ENCODE measurements at places on chromosomes 12 and 14.

DNA sequence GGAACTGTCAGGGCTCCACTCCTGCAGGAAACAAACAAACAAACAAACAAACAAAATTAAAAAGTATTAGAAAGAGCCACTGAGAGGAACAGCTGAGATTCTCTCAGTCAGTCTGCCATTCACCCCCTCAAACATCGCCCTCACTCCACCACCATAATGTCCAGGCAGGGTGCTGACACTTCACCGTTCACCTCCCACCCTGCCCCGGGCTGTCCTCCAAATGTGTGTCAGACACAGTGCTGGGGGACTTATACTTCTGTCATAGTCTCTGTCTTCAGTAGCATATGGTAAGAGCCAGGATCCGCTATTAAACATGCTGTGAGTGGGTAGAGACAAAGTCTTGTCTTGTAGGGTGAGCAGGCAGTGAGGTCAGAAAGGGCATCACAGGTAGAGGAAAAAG lies 28.3 kb downstream of the KRT18 start:
- no peak for DNase-seq

DNA sequence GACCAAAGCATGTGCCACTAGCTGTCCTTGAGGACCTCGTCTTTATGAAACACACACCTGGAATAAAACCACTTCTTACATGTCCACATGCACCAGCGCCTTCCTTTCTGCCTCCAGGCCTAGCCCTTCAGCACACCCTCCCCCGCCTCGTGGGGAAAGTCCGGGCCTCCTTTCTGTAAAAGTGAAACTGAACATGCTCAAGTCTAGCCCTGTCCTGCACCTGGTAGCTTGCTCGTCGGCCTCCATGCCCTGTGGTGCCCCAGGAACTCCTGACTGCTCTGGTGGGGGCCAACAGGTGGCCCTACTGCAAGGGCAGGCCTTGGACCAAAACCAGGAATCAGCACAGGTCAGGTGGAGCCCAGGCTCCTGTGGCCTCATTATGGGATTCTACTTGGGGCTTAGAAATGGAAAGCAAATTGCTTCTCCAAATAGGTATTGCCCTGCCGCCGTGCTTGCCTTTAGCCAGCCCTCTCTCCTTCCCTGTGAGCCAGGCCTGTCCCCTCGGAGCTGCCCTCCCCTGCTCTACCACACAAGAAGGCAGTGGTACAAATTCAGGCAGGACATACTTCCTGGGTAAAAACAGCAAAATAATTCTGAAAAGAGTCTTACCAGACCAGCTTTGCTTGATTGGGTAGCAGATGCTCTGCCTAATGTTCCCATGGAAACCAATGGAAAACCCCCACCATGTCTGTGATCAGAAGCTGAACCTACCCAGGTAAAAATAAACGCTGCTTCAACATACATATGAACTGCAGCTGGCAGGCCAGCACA lies 43.5 kb downstream of the ERH start:
- no peak for DNase-seq

GRCh38 chr12:92234533-92234932 lies 88.9 kb upstream of the BTG1 start:
- DNase-seq, result no peak

GRCh38 chr12:32947206-32948067 lies 50.9 kb upstream of the PKP2 start:
- DNase-seq, result no peak

DNA sequence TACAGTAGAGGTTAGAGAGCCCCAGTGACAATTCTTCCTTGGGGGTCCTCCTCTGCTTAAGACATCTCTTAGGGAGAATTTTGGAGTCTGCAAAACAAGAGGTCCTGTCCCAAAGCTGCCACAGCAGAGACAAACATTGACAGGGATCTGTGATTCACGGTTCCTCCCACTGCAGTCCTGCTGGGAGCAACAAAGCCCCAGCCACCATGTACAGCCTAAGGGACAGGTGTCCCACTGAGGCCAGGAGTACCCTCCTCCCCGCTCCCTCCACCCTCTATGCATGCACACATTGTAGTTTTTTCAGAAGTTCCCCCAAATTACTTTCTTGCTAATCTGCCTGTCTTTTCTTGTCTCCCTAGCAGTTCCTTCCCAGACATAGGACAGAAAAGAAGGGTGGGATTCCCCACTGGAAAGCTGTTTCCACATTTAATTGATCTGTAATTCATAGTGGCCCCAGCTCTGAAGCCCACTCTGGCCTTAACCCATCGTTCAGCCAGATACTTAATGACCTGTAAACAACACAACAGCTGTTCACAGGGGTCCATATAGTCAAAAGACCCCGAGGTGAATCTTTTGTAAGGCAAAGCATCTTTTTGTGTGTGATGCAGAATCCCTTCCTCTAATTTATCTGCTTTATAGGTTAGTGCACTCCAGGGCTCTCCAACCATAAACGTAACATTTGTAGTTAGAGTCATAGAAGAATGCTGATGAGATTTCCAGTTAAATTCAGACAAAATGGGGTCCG lies 13.9 kb upstream of the PRICKLE1 start:
- DNase-seq, result no peak

DNA sequence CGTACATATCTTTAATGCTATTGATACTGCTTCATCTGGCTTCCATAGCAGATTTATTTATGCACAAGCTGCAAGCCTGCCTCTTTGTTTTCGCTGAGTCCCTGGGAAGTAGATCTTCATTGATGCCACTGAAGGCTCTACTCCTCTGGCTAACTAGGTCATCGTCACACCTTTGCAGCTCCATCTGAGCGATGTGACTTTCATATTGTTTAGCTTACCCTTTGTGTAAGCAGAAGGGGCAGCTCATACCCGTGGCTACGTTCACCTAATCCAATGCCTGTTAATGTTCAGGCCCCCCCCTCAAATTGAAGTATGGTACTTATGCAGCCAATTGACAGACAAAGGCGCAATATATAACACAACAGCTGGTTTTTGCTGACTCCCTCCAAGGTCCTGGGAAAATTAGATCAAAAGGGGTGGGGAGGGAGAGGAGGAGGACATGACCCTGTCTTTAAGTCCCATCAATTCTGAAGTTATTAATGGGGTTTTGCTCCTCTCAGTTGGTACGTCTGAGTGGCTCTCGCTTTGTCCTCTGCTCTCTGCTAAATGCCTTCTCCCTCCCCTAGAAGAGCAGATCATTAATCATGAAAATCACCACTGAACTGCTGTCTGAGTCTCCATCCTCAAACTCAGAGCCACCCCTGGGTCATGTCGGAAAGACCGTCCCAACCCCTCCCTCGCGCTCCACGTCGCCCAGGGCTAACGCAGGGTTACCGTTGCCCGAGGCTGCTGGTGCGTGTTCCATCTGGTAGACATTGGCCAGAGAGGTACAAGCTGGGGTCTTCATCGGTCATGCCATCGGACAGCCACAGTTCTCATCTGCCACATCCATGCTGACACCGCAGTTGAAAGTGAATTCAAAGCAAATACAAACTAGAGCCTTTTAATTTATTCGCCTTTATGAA lies 128.8 kb downstream of the ADGRD1 start:
- no peak for DNase-seq

DNA sequence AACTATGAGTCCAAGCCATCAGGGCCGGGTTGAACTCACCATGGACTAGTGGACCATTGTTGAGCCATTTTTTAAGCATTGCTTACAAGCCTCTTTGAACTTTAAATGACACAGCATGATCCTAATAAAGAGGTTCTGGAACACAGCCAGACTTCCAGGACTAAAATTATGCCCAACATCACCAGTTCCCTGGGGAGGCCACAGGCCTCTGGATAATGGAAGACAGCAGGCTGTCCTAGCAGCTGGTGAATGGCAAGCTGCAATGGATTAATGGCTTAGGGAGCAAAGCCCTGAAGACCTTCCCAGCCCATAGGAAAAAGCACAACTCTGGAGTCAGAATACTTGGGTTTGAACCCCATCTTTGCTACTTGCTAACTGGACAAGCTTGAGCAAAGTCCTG lies 71.3 kb downstream of the FLRT2 start:
- DNase-seq, result peak; percentile 60

GRCh38 chr14:64983439-64984310 lies 3.0 kb upstream of the FNTB start:
- DNase-seq, result no peak

DNA sequence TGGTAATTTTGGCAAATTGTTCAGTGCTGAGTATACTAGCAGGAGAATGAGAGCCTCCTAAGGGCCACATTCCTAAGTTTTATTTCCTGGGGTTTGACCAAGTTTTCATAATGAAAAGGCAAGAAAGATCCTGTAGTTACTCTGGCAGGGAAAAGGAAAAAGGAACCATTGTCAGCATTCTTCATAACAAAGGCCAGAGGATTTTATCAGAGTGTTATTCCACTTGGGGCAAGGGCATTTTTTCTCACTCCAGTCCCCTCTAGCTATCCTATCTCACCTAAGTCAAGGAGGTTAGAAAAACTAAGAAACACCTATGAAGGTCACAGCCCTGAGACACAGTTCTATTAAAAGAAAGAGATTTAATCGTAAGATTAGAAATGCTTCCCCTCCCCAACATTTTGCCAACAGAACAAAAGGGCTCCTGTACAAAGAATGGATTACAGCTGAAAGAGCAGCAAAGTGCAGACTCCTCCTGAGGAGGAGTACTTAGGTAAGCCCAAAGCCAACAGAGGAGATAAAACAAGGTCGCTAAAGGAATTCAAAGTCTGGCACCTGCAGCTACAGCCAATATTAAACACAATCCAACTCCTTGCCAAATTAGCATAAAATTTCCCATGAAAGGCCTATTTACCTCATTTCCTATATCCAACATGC lies 162.4 kb downstream of the GALC start:
- DNase-seq, result no peak

- DNase-seq, result no peak
These were observed 936 bp downstream of the TFCP2 start for GRCh38 chr12:51171884-51172514.

DNA sequence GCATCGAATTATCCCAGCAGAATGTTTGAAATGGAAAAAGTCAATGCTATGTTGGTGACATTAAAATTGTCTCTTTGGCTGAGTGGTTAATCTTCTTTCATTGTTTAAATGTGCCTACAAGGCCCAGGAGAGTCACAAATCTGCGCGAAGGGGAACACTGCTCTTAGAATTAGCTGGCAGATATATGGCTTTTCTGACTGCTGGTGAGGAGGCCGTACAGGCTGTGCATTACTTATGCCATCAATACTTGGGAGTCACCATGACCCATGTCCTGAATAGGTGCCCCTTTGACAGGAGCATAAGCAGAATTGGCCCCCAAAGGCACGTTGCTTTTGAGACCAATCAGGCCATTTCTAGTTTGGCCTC lies 521.5 kb downstream of the FUT8 start:
- no peak for DNase-seq

DNA sequence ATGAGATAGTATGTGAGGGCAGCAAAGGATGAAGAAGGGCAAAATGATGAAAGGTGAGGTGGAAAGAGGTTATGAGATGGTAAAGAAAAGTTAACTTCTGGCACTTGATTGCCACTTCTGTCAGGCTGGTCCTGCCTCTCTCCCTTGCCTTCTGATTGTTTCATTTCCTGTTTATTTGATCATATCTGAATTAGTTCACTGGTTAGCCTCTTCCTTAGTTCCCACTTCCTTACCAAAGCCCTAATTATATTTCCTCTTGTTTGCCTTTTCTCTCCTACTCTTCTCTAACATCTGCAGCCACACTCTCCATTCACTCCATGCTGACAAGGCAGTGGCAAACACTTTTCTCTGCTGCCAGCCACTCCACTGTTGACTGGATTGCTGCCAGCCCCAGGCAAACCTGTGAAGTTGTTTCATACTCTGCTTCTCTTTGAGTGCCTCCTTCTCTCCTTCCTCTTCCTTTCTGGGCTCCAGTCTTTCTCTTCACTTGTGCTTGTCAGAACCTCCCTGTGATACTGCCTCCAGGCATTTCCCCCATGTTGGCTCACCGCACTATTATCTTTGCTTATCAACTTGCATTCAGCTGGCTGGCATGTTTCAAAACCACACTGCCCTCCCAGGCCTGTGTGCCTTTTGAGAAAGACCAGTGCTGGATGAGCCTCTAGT lies 8.1 kb downstream of the PNP start:
- no peak for DNase-seq

DNA sequence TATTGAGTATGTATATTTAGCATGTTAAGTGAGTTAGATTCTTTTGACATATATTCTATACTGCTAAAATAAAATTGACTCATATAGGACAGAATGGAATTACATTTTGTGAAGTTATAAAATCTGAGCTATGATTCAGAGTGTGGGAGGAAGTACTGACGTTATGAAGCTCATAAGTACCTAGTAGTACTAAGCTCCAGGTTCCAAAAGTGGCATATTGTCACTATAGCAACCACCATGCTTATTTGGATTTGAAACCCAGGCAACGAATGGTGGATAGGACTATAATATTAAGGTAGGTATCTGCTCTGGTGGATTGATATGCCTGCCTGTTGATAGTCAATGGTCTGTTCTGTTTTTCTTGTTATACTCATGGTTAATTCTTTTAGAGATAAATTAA lies 2.2 kb upstream of the FBXO33 start:
- DNase-seq, result no peak

GRCh38 chr12:130846369-130846768 lies 7.3 kb upstream of the STX2 start:
- no peak for DNase-seq

- DNase-seq, result no peak
These were observed 22.5 kb upstream of the BICD1 start for GRCh38 chr12:32084017-32084688.

DNA sequence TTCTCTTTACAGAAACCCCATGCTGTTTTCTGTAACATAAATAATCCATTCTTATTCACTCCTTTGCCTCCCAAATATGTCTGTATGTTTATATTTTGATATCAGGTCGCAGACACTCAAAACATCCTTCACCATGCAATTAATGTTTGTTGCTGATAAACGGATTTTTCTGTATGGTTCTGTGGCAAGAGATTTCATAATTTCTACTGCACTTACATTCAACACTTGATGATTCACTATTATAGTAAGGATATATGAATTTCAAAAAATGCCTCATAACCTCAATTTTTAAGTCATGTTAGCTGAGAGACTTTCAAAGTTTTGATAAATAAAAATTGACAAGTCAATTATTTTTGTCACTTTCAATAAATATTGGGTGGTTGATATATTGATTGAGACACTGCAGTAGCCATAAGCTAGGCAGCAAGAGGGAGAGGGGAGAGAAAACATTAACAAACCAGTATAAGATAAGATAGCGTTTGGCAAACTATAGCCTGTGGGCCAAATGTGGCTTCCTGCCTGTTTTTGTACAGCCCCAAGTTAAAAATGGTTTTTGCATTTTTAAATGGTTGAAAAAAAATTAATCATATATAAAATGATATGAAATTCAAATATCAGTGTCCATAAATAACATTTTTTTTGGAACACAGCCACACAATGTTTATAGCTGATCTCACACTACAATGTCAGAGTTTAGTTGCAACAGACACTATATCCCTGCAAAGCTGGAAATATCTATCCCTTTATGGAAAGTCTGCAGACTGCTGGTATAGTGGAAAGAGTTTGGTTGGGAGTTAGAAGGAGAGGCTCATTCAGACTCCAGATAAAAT lies 18.3 kb downstream of the ALDH6A1 start:
- no peak for DNase-seq

DNA sequence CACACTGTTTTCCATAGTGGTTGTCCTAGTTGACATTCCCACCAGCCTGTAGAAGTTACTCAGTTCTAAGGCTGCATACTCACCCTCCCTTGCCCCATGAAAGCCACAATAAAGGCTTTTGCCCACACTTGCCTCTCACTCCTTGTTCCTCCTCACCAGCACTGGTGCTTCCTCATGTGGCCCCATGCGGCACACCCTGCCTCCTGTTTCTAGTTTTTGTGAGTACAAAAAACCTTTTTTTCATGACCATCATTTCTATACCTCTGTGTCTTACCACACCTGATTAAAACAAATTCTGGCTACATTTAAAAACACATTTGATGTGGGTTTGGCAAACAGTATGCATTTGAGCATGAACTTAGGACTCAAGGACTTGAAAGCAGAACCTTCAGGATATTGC lies 40.7 kb upstream of the RIN3 start:
- no peak for DNase-seq

- DNase-seq, result no peak
These were observed 15.4 kb downstream of the GLTP start for GRCh38 chr12:109864916-109865315.
